ENCODE measurements at places on chromosomes 2 and 18.
A peak's percentile ranks its signal among the peaks of the same experiment; 100 is the strongest.

DNA sequence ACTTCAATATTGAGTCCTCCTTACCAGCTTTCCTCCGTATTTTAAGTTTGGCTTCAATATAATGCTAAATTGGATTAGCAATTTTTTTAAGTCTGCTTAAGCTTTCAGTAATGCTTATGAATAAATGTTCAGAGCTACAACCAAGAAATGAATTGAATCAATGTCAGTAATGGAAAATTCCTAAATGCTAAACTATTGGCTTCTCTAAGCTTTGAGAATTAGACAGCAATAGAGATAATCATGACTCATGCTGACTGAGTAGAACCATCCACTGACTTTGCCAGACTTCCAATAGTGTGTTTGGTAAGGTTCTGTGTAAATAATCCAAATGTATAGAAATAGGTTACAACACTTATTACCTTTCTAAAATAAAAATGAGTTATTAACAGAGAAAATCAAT lies 8.9 kb upstream of the PDE1A start:
- DNase-seq: no peak

DNA sequence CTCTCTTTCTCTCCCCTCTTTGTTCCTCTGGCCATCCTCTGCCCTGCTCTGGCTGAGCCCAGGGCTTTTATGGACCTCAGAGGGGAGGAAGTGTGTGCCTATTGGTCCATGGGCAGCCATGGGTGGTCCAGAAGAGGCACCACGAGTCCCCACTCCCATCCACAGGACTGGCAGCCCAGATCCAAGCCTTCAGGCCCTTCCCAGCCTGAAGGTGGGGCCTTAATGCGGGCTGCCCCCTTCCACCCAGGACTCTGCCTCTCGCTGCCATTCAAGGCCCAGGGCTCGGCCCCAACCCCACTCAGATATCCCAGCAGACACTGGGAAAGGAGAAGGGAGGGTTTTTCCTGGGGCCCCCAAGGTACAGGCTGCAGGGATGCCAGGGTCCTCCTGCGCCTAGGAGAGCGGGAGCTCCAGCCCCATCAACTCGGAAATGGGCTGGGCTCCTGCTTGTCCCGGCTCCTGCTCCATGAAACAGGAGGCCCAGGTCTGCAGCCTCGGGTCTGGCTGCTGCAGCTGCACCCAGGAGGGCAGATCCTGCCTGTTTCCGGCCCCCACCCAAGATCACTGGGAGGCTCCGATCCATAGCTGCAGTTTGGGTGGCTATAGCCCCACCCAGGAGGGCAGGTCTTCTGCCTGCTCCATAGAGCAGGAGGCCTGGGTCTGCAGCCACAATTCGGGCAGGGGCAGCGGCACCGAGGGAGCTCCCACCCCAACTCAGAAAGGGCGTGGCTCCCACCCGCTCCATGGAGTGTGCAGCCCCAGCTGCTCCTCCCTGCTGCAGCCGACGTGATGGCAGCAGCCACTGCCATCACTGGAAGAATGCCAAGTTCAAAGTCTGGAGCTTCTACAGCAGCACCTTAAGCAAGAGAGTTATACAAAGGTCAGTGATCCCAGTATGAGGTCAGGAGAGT lies 116.6 kb upstream of the RBBP8 start:
- no peak for DNase-seq

- DNase-seq: no peak
Observed at GRCh38 chr2:38386377-38386776, 9.3 kb upstream of the ATL2 start.

- DNase-seq: no peak
Observed at GRCh38 chr18:3689091-3689490, 239.1 kb downstream of the TGIF1 start.

DNA sequence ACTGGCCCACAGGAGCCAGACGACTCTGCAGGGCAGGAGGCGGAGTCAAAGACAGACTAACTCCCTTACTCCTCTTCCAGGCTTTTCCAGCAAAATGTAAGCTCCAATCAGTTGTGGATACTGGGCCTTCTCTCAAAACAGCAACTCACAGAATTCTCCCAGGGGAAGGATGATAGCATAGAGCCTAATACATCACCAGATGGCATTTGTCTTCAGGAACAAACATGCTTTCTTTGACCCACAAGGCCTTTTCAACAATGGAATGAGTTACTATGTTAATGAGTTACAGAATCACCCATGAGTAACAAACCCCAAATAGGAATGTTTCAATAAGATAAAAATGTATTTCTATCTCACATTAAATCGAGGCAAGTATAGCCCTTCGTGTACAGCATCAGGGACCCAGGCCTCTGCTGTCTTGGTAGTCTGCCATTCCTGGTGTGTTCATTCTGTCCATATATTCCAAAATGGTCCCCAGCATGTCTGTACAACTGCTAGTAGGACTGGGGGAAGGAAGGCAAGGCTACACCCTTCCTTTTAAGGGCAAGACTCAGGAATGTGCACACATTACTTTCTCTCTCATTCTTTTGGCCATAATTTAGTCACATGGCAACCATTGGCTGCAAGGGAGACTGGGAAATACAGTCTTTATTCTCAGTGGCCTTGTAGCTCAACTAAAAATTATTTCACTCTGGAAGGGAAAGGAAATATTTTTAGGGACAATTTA lies 76.4 kb downstream of the BOD1L2 start:
- no peak for DNase-seq

GRCh38 chr2:59789523-59789922 lies 763.9 kb downstream of the BCL11A start:
- DNase-seq: no peak

GRCh38 chr2:225319872-225320271 lies 79.6 kb upstream of the NYAP2 start:
- no peak for DNase-seq

DNA sequence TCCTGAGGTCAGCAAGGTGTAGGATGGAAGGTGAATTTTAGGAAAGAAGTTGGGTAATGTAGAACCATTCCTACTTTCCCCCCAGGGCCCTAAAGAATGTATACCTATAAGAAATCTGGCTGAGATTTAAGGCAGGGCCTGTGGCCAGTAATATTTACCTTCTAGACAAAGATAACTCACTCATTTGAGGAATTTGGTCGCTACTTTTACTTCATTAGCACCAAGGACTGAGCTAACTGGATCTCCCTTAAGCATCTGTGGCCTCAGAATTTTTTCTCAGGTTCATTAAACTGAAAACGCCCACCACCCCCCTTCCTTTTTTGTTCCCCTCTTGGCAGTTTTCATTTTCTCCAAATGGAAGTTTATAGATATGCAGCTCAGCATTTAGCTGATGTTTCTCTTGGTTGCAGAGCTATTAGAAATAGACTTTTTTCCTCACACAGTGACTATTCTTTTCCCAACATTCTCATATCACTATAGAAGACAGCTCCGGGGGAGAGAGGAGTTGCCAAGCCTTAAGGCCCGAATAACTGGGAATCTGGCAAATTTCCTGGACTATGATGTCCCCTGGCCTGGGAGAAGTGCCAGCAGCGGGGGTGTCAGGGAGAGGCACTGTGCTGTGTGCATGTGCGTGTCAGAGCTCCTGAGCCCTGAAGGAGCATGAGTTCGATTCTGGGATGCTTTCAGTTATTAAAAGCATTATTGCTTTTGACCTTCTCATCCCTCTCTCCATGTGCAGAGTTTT lies 310.9 kb downstream of the PRKCE start:
- DNase-seq: peak; percentile 43

DNA sequence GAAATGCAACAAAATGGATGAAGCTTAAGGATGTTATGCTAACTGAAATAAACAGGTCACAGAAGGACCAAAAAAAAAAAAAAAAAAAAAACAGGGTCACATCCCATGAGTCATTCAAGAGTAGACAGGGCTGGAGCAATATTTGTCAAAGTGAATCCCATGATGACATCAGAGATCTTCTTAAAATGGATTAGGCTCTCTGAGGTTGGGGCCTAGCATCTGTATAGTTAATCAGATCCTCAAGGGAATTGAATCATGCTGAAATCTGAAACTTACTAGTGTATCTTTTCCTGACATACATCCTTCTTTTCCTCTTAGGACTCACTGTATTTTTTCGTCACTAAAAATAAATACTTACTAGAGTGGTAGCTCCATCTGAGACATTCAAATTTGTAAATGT lies 380.6 kb upstream of the NXPH2 start:
- DNase-seq: no peak

DNA sequence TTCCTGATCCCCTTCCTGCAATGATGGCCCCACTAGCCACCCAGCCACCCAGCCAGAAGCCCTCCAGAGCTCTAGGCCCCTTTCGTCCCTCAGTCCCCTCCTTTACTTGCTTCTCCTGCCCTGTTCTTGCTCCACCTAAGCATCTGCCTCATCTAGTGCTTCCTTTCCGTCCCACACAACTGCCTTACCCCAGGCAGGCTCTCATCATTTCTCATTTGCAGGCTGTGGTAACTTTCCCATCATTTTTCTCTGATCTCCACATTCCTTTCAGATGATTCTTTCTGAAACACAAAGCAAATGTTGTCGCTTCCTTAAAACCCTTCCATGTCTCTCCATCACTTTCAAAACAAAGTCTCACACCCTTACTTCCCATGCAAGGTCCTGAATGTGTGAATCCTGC lies 459.8 kb downstream of the METTL4 start:
- DNase-seq: no peak
